ENCODE measurements at places on chromosomes 7 and 10. TPM values are rescaled to one million over a fixed set of nuclear protein-coding genes. Genes with fewer than 3 reads are reported as not detected.

Gene AKR1D1
- total RNA-seq: not detected

Gene ATP6V0A4
- 0.30 TPM for total RNA-seq

Gene FAM170B
- total RNA-seq: not detected

Gene FOXL3
- total RNA-seq: not detected

Gene CRHR2
- total RNA-seq: not detected

Gene GPR85
- 2.6 TPM for total RNA-seq
